CD4-positive, alpha-beta T cell treated with Interleukin-17A for 1 hour (primary cell): ENCODE measurements at places on chromosomes 6 and 20.

GRCh38 chr6:167677422-167677789, 149.3 kb upstream of the AFDN start:
- no peak for DNase-seq

DNA sequence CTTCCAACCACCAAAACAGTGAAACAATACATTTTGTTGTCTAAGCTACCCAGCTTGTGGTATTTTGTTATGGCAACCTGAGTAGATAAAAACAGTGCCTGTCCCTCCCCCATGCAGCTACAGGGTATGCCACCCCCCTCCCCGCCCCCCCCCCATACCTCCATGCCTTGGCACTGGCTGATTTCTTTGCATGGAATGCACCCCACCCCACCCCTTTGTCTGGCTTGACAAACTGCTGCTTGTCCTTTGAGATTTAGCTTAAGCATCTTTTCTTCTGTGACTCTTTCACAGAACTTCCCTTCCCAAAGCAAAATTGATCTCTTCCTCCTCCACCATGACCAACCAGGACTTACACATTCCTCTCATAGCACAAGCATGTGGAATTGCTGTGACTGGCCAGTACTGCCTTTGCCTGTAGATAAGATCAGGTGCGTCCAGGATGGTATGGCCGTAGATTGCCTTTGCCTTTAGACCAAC, 64.6 kb upstream of the ADGRF1 start:
- DNase-seq, result no peak

- no peak for DNase-seq
These were observed 34.9 kb upstream of the REV3L start for GRCh38 chr6:111517965-111518364.

- DNase-seq, result no peak
These were observed 81.7 kb downstream of the QKI start for GRCh38 chr6:163496205-163496604.

DNA sequence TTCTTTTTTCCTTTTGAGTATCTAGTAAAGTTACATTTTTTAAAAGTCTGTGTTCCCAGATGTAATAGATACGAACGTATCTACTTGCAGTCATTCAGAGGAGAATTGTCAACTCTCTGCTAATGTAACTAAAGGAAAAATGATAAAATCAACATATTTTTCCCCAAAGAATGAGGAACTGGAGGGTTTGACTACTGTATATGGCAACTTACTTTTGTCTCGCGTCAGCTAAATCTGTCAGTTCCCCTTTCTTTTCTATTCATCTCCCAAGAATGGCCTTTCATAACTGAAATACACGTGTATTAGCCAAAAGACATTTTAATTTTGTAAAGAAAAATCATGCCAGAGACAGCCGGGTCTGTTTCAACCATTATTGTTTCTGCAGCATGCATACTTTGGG, 5.4 kb downstream of the EYA2 start:
- no peak for DNase-seq

GRCh38 chr6:26571592-26572296, 25.0 kb upstream of the ABT1 start:
- peak; percentile 84 for DNase-seq

GRCh38 chr6:34305982-34306708, 57.3 kb upstream of the SMIM29 start:
- no peak for DNase-seq

GRCh38 chr6:26065952-26066380, 21.3 kb upstream of the HFE start:
- DNase-seq, result peak; percentile 84

- no peak for DNase-seq
These were observed 44.1 kb downstream of the SAMD3 start for GRCh38 chr6:130178692-130179091.

DNA sequence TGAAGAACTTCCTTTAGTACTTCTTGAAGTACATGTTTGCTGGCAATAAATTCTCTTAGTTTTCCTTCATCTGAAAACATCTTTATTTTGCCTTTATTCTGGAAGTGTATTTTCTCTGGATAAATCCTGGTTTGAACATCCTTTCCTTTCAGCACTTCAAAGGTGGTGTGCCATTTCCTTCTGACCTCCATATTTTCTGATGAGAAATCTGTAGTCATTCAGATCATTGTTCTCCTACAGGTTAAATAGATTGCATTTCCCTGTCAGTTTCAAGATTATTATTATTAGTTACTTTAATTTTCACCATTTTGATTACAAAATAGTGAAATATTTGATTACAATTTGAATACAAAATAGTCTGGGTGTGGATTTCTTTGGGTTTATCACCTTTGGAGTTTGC, 134.5 kb downstream of the CDH26 start:
- DNase-seq, result no peak

GRCh38 chr6:2818593-2818992, 23.1 kb downstream of the SERPINB1 start:
- DNase-seq, result no peak

DNA sequence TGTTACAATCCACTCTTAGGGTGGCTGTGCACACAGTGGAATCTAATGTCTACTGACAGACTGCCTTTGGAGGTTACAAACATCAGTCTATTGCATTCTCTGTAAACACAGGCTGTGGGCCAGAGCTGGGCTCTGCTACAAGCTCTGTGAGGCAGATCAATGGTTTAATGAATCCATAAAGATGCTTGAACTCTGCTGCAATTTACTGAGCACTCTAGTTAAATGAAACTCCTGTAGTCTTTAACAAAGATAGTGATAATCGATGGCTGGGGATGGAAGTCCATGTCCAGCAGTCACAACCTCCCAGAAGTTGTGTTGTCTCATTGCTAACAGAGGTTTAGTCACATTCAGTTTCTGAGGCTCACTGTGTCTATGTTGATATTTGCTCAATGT, 50.5 kb downstream of the SOBP start:
- DNase-seq, result no peak

- DNase-seq, result no peak
These were observed 407.8 kb downstream of the CDC5L start for GRCh38 chr6:44795326-44795725.

GRCh38 chr20:46408281-46408731, 1.9 kb upstream of the ELMO2 start:
- DNase-seq, result no peak

GRCh38 chr20:32385541-32385940, 27.4 kb downstream of the ASXL1 start:
- DNase-seq, result no peak

DNA sequence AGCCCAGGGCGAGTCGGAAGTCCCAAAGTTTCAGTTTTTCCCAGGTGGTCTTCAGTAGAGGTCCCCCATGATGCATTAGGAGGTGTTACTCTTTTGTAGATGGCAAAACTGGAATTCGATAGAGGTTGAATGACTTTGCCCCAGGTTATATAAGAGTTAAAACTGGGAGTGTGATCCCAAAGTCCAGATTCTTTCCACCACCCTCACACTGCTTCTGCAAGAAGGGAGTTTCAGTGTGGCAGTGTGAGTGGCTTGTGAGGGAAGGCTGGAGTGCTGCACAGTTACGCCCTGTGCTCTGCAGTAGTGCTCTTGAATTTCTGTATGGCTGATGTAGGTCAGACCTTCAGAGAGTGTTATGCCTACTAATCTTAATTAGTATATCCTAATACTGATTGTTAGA, 29.8 kb downstream of the NDUFAF5 start:
- no peak for DNase-seq

DNA sequence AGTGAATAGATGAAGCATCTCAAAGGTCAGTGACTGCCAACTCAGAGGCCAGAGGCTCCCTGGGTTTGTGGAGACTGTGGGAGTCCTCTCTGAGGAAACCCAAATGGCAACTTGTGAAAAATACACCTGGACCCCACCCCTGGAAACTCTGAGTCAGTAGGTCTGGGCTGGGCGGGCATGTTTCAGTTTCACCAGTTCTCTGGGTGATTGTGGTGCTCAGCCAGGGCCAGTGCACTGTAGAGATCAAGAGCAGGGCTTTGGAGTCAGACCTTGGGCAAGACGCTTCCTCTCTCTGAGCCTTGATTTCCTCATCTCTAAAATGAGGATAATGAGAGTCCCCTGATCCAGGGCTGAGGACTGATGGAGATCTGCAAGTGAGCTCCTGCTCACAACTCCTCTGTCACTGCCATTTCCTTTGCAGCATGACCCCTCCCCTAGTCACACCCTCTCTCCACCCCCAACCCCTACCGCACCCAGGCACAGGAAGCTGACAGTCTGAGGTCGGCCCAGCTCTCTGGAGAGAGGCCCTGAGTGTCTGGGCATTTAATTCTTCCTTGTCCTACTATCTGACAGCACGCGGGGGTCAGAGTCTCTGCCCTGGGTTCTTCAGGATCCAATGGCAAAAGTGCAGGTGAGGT, 5.1 kb downstream of the DEF6 start:
- peak; percentile 90 for DNase-seq

GRCh38 chr6:140572867-140573266, 1198.4 kb upstream of the CITED2 start:
- DNase-seq, result no peak

GRCh38 chr6:36920049-36920448, 34.3 kb downstream of the C6orf89 start:
- no peak for DNase-seq

DNA sequence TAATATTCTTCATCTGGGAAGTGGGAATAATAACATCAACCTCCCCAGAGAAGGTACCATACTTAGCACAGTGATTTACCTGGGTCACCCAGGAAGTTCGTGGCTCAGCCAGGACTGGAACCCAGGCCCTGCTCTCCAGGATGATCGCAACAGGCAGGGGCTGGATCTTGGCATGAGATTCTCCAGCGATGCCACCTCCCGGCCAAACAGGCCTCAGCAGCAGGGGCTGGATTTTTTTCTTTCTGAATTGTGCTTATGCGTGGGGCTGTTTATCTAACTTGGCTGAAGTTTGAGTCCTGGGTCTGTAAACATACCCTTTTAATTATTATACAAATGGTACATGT, 129.5 kb upstream of the PTPN1 start:
- DNase-seq, result no peak

DNA sequence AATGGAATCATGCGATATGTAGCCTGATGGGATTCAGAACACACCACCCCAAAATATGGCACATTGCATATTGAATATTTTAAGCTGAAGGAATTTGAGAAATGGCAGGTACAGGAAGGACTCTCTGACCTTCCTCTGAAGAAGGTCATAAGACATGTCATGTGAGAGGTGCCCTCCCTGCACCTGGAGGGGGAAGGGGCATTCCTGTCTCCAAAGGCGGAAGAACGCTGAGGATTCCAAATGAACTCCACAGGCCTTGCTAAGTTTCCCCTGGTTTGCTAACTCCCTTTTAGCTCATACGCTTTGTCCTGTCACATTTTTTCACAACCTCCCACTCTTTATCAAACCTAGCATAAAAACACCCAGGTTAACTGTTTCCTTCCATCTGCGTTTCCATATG, 347.8 kb downstream of the CDKAL1 start:
- DNase-seq, result no peak

- no peak for DNase-seq
These were observed 1027.6 kb downstream of the EYS start for GRCh38 chr6:64679416-64679815.

DNA sequence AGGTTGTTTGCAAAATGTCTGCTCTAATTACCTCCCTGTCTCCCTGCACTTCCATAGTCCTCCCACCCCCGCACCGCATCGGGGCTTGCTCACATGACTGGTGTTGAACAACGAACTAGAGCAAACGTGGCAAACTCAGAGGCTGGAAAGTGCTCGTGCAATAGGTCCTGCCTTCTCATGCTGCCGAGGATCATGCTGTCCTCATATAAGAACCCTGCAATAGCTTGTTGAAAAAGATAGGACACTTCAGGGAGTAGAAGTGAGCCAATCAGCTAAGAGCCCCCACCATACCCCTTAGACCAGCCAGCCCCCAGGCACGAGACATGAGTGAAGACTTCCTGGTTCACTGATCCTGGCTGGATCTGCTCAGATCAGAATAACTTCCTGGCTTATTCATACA, 219.2 kb downstream of the C6orf118 start:
- no peak for DNase-seq

- DNase-seq, result no peak
These were observed 1339.4 kb downstream of the GRIK2 start for GRCh38 chr6:102732898-102733297.

DNA sequence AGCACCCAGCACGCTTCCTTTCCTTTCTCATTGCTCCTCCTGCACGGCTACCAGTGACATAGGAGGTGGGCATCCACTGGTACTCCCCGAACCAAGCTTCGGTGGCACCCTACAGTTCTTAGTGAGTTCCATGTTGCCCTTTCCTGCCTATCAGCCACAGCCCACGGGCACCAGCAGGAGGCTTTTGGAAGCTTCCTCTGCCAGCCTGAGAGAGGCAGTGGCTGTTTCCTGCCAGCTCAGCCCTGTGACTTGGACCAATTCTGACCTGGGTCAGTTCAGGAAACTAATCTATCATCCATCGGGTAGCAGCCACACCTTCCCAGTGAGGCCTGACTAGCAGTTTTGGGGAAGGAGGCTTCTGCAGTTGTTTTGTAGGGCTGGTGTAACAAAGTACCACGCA, 176.4 kb upstream of the UST start:
- DNase-seq, result no peak

- peak; percentile 26 for DNase-seq
These were observed 744 bp downstream of the VSX1 start for GRCh38 chr20:25081065-25081729.

- no peak for DNase-seq
These were observed 13.5 kb upstream of the DAAM2 start for GRCh38 chr6:39778581-39779255.

DNA sequence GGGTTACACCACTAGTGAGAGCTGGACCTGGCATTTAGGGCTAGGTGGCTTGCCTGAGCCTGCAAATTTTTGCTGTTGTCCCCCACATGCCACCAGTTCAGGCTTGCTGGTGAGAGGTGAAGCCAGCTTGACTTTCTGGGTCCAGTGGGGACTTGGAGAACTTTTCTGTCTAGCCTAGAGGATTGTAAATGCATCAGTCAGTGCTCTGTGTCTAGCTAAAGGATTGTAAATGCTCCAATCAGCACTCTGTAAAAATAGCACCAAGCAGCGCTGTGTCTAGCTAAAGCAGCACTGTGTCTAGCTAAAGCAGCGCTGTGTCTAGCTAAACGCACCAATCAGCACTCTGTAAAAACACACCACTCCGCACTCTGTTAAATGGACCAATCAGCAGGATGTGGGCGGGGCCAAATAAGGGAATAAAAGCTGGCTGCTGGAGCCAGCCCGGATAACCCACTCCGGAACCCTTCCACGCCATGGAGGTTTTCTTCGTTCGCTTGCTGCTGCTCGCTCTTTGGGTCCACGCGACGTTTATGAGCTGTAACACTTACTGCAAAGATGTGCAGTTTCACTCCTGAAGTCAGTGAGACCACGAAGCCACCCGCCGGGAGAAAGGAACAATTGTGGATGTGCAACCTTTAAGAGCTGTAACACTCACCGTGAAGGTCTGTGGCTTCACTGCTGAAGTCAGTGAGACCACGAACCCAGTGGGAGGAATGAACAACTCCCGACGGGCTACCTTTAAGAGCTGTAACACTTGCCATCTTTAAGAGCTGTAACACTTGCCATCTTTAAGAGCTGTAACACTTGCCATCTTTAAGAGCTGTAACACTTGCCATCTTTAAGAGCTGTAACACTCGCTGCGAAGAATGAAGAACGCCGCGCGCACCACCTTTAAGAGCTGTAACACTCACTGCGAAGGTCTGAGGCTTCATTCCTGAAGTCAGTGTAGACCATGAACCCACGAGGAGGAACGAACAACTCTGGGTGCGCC, 27.3 kb downstream of the GMPR start:
- no peak for DNase-seq
